ENCODE measurements at places on chromosomes 5 and 9.

DNA sequence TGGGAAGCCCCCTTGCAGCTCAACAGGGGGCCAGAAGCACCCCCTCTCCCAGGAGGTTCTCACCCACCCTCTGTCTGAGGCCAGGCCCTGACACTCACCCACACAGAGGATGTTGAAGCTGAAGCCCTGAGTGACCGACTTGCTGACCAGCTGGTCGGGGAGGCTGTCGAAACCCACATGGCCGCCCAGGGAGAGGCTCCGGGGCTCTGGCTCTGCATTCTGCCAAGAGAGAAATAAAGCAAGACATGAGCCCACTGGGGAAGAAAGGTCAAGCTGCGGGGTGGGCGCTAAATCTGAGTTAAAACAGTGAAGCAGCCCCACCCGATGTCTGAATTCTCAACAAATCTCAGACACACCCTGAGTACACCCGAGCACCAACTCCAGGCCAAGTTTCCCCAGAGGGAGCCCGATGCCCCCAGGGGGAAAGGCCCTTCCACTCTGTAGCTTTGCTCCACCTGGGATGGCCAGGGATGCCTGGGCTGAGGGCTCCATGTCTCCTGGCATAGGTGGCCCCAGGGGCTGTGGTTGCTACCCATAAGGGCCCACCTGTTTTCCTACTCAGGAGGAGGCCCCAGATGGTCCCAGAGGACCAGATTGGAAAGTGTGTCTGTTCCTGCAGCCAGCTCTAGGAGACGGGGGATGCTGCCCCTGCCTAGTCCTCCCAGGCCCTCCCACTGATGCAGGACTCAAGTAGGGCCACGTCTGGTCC lies 11.6 kb downstream of the SEPTIN8 start:
- no peak for DNase-seq

- DNase-seq: peak; percentile 99
Measured at GRCh38 chr5:39424736-39425637, at the start of gene DAB2. DAB2 (minus strand) TSS chr5:39424980; CDS start chr5:39394320, 30,660 bp downstream.

- DNase-seq: no peak
Measured at GRCh38 chr9:121937240-121937639, 155.9 kb downstream of the TTLL11 start.

DNA sequence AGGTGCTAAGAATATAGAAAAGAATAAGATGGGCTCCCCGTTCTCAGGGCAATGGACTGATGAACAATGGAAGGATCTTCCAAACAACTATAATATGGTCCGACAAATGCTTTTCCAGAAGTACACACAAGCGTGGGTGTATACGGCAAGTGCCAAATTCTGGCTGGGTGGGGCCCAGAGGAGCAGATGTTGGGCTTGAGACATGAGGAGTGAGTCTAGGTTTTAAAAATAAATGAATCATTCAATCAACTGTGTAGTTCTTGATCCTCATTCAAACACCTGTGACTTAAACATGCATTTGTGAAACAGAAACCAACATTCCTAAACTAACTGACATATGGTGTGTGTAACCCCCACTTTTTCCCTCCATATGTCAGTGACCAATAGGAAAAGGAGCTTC lies 47.9 kb downstream of the MFAP3 start:
- no peak for DNase-seq

- no peak for DNase-seq
Measured at GRCh38 chr5:10757043-10757442, 4.0 kb downstream of the DAP start.

DNA sequence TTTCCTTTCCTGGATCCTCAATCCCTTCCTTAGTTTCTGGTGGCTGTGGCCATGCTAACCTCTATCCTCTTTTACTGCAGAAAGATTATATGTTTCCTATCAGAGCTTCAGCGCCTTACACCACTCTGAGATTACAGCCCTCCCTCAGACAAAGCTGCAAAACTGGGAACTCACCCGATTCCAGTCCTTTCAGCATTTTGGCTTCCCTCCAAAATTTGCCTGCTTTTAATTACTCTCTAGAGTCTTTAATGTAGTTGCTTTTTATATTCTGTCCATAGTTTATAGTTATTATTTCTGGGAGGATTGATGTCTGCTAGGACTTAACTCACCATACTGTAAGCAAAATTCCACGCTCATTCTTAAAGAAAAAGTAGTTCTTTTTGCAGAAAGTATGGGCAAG lies 110.2 kb downstream of the NSG2 start:
- DNase-seq: no peak

DNA sequence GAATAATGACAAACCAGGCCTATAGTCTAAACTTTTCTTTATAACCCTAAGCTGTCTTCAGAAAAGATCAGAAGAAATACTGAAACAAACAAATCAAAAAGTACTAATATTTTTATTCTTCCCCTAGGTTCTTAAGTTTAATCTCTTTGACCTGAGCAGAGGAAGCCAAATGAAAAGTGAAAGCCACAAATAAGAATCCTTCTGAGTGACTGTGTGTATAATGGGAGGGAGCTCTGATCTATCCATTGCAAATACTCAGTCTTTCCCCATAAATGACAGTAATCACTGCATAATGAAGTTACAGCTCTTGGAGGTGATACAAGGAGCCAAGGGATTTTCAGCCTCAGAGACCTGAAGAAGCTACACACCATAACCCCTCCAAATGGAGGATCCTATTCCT lies 126.9 kb upstream of the ATP10B start:
- DNase-seq: no peak

DNA sequence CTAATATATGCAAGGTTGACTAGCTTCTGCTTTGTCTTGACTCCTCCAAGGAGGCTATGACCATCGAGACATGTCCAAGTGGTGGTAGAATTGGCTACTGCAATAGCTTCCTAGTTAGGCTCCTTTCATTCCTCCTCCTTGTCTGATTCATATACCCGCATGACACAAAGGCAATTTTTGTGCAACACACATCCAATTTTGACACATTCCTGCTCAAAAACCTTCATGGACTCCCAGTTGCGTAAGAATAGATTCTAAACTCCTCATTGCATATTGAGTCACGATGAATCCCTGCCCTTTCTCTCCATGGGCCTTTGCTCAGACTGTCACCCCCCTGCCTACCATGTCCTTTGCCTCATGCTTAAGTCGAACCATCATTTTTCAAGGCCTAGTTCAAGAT lies 344.5 kb downstream of the ACTL7B start:
- no peak for DNase-seq

DNA sequence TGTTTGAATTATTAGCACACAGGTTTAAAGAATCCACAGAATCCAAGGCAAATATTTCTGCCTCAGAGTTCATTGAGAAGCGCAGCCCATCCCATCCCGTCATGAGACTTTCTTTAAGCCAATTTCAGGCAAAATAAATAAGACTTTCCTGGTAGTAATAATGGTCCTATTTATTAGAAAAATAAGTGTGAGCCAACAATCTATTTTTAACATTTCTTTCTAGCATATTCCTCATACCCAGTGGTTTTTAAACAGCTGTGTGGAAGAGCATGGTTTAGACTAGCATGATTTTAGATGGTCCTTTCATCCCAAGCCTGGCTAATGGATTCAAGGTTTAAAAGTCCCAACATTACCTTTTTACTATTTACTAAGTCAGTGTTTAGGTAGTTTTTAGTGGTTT lies 125.8 kb downstream of the SCAMP1 start:
- DNase-seq: no peak

DNA sequence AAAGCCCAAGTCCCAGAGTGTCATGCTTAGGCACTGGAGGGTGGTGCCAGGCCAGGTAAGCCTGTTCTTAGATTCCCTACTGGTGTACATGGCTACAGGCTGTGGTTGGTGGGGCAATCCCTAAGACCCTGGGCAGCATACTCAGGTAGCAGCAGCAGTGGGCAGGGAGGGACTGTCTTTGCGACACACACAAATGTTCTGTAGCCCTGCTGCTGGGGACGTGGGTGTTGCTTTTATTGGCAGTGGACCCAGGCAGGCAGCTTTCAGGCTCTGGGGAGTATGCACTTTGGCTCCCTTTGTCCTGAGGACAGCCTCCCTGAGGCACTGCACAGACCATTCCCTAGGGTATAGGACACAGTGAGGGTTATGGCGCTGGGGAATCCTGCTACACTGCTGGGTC lies 137.1 kb upstream of the ADAMTS19 start:
- DNase-seq: no peak

- DNase-seq: peak; percentile 6
Measured at GRCh38 chr9:84512493-84512892, 157.0 kb upstream of the NTRK2 start.
